Tibial artery (tissue), 4 donors: ENCODE measurements at places on chromosomes 2 and 18.

DNA sequence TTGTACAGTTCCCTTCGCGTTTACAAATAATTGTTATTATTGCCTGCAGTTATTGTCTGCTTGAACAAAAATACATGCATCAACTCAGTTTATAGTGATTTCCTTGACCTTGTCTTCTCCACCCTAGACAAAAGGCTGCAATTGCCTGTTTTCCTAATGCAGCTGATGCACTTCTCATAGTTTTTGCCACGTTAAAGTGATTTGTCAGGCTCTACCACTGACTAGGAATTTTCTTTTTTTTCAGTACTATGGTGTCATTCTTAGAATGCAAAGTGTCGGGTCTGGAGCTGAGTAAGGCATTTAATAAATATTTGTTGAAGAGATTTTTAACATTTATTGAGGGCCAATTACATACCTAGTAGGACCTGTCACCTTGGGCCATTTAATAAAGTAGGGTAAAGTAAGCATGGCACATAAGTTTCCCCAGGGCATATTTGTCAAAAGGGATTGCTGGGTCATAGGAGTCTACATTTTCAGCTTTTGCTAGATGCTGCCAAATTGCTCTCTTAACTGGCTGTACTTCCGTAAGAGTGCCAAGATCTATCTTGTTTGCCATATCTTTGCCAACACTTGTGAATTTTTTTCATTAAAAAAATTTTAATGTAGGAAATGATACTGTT lies 24.1 kb downstream of the ACSL3 start:
- no peak for DNase-seq

- peak; percentile 85 for DNase-seq
Measured at GRCh38 chr2:30236591-30237238, 5.4 kb downstream of the LBH start.

DNA sequence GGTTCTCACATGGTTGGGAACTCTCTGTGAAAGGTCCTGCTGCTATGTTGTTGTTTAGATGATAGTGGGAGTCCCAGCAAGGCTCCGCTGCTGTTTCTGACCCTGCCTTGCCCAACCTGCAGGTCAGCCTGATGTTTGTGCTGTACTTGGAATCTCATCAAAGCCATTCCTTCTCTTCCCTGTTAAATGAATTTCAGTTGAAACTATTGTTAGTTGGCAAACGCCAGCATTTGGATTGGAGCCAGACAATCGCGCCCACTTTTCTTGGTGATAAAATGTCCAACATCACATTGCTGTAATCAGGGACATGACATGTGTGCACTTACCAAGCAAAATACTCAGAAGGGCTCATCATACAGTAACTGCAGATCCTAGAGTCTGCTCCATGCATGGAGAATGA lies 12.8 kb upstream of the TWSG1 start:
- no peak for DNase-seq

DNA sequence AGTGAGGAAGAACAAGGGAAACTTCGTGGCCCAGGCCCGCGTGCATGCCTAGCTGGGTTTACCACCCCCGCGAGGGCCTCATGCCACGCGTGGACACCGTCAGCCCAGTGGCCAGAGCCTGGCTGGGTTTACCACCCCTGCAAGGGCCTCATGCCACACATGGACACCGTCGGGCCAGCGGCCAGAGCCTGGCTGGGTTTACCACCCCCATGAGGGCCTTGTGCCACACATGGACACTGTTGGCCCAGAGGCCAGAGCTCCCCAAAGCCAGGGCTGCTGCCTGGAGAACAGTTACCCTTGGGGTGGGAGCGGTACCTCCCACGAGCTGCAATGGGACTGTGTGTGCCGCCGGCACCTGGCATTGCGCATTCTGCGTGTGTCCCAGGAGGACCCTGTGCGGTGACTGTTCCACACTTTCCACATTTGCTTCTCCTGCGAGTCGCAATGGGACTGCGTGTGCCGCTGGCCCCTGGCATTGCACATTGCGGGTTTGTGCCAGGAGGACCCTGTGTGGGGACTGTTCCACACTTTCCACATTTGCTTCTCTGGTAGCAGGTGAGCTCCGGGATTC lies 105.6 kb upstream of the CTDP1 start:
- peak; percentile 49 for DNase-seq

- no peak for DNase-seq
Measured at GRCh38 chr18:3799515-3799914, 349.5 kb downstream of the TGIF1 start.

GRCh38 chr2:189556526-189556925 lies 24.1 kb downstream of the SLC40A1 start:
- DNase-seq, result no peak
